ENCODE measurements at places on chromosomes 1 and 21.

- DNase-seq = no peak
Measured at GRCh38 chr1:47574451-47575165, 136.8 kb downstream of the FOXD2 start.

DNA sequence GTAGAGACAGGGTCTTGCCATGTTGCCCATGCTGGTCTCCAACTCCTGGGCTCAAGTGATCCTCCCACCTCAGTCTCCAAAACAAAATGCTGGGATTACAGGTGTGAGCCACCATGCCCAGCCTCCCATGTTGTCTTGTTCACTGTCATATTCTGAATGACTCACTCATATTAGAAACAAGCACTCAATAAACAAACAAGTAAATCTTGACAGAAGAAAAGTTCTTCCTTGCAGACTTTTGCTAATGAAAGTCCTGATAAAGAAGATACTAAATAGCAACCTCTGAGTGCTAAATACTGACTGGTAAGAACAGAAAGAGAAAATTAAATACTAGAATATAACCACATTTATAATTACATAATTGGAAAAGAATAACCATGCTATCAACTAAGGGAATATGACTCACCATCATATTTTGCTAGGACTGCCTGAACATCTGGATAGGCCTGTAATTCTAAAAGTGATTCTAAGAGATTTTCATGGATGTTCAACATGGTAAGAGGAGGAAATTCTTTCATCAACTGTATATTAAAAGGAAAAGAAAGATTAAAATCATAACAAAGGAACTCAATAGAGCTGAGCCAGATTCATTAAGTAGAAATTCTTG lies 37.3 kb downstream of the ST7L start:
- no peak for DNase-seq

GRCh38 chr1:225413708-225414375 lies 14.0 kb downstream of the LBR start:
- no peak for DNase-seq

- DNase-seq = no peak
Measured at GRCh38 chr1:178353524-178353923, 143.2 kb downstream of the CLEC20A start.

GRCh38 chr1:170010443-170010842 lies 64.1 kb downstream of the KIFAP3 start:
- DNase-seq = no peak

GRCh38 chr1:67053535-67053784 lies 488 bp downstream of the SLC35D1 start:
- peak; percentile 65 for DNase-seq

All from germinal center (tissue), 1 donor.